BE2C (cell line): ENCODE measurements at places on chromosomes 13 and 19.

DNA sequence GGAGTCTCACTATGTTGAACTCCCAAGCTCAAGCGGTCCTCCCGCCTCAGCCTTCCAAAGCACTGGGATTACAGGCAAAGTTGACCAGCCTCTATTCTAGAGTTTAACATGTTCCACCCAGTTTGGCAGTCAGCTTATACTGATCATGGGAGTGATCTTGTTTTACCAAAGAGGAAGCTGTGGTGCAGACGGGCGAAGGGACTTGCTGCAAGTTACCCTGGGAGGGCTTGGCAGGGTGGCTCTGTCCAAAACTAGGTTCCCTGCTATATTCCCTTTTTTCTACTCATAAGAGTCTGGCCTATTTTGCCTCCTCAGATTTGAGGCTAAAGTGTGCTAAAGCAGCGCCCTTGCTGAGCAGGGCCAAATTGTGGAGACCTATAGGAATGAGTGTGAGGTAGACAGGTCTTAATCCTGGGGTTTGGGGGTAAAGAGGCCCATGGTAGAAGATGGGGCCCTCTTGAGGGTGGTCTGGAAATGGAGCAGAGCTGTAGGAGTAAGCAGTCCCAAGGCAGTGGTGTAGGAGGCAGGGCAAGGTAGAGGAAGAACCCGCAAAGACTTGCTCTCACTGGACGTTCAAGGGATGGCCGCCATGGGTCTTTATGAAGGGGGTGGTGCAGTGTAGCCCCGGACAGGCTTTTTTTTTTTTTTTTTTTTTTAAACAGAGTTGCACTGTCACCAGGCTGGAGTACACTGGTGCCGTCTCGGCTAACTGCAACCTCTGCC lies 3.3 kb downstream of the RPS19 start:
- no peak for DNase-seq

DNA sequence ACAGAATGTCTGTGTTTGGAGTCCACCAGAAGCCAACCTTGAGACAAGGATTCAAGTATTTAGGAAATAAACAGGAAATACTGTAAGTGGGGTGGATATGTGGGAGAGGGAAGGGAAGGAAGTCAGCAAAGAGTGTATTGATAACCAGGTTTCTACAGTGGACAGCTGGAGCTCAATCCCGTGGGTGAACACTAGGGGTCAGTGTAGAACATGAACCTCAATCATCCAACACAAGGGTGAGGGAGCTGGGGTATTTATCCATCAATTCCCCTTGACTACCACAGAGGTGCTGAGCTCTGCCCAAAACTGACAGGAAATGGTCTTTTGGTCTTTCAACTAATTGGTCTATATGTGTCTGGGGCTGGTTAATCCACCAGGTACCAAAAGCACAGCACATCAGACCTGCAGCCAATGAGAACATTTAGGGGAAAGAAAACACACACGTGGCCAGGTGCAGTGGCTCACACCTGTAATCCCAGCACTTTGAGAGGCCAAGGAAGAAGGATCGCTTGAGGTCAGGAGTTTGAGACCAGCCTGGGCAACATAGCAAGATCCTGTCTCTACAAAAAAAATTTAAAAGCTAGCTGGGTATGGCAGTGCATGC lies 5.6 kb upstream of the SYDE1 start:
- DNase-seq: peak; percentile 59

GRCh38 chr19:7534531-7535046 lies 928 bp upstream of the PNPLA6 start:
- peak; percentile 71 for DNase-seq

- DNase-seq: no peak
Measured at GRCh38 chr13:60118696-60119400, 44.9 kb downstream of the DIAPH3 start.

GRCh38 chr13:56706485-56706884 lies 434.2 kb upstream of the PRR20A start:
- DNase-seq: no peak

DNA sequence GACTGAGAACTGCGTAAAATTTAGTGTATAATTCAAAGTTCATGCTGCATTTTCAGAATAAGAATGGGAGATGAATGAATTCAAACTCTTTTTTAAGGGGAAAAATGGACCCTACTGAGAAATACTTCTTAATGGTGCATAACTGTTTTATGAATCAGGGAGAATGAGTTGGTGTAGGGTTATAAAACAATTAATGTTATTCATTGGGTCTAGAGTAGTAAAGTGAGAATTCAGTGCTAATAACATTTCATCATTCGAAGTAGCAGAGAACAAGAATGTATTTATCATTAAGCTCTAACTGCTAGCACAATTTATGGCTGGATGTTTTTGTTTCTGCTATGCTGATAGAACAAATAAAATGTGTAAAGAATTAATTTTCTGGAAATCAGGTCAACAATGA lies 310.2 kb downstream of the SLITRK5 start:
- no peak for DNase-seq

DNA sequence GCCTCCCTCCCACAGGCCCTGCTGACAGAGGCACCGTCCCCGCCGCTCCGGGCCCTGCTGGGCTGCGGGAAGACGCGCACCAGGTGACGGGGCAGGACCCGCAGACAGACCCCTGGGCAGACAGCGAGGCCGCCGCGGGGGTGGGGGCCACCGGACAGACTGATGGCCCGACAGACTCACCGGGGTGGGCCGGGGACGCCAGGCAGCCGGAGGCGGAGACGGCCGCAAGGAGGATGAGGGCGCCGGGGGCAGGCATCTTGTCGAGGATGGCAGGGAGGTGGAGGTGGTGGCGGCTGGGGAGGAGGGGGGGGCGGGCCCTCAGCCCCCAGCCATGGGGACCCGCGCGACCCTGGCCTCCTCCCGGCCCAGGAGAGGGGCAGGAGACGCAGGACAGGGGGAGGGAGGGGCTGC lies 309 bp downstream of the LMTK3 start:
- peak; percentile 32 for DNase-seq

GRCh38 chr13:25252225-25252624 lies 35.1 kb downstream of the MTMR6 start:
- no peak for DNase-seq

DNA sequence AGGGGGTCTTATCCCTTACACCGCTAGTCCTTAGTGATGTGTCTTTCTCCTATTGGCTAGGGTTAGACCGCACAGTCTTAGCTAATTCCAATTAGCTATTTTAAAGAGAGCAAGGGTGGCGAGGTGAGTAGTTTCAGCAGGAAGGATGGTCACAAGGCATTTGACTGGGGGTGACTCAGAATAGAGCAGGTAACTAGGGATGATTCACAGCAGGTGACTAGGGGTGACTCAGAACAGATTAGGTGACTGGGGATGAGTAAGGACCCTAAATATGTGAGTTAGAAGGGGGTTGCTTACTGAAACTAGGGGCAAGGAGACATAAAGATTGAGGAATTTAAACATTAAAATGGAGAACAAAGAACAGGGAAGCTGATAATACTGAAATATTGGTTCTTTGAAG lies 64.3 kb downstream of the ZNF66 start:
- DNase-seq: no peak

DNA sequence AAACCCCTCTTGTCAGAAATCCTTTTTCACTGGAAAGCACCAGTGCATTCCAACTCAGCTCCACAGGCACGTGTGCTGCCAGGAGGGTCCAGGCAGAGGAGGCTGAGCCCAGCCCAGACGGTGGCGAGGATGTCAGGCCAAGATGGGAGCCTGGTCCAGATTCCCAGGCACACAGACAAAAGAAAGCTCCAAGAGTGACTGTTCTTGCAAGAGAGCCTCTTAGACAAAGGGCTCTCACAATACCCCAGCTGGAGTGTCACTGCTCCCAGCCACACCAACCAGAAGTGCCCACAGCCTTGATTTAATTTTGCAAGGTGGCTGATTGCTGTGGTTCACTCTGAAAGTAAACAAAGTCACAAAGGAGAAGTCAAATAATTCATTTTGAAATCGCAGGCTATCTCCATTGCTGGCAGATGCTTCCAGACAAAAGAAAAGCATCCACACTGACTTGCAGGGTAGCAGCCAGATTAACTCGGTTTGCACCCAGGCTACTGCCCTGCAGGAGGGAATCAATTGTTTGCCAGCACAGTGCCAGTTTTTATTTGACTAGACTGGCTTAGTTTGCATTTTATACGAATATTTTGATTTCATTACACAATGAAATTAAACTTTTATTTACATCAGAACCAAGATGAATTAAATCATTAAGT lies 95.1 kb downstream of the RAB20 start:
- no peak for DNase-seq

- DNase-seq: no peak
Measured at GRCh38 chr13:97246596-97247158, 24.5 kb downstream of the MBNL2 start.

DNA sequence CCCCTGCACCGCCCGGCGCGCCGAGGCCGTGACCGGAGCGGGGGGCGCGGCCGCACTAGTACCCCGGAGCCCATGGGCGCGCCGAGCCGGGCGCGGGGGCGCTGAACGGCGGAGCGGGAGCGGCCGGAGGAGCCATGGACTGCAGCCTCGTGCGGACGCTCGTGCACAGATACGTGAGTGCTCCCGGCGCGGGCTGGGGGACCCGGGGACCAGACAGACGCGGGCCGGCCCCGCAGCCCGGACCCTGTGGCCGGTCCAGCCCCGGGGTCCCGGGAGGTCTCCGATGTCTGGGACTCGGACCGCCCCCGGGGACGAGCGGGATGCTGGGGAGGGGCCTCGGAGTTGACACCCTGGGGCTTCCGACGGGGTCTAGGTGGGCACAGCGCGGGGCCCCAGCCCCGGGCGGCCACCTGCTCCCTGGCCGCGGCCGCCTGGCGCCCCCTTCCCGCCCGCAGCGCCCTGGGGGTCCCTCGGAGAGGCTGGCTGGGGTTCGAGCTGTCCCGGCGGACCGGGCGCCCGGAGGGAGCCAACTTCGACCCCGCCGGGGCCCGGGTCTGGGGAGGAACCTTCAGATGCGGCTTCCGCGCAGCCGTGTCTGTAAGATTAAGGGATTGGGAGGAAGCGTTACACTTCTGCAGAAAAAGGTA lies 568 bp downstream of the ATP11A start:
- DNase-seq: no peak

DNA sequence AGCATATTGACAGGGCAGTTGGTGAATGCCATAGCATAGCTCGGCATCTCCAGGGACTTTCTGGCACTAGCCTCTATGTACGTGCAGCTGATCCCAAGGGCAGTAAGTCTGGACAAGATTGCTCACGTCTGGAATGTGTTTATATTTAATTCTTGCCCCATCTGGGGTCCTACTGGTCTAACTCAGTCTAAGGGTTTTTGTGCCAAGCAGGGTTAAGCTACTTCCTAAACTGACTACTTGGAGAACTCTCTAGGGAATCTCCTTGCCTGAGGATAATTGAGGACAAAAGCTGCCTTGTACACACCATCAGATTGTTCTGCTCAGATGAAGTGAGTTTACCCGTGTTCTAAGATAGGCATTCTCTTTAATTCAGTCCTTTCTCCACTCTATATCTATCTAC lies 358.1 kb downstream of the MYO16 start:
- no peak for DNase-seq

- no peak for DNase-seq
Measured at GRCh38 chr19:10299545-10300458, 9.8 kb downstream of the ZGLP1 start.

DNA sequence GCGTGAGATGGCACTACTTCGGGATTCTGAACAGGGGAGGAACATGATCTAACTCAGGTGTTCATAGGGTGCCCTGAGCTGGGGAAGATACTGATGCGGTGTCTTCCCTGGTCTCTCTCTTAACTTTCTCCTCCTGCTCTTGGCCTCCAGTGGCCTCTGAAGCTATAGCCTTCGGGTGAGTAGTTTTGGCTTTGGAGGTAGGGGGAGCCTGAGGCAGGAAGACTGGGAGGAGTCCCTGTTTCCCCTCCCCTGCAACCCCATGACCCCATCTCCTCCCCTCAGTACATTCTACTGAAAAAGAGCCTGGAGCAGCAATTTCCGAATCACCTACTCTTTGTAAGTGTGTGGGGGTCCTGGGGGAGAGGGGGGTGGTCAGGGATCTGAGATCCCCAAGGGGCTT lies 3.5 kb downstream of the SELENOV start:
- DNase-seq: no peak

- no peak for DNase-seq
Measured at GRCh38 chr13:34277936-34278335, 460.0 kb downstream of the RFC3 start.

- DNase-seq: no peak
Measured at GRCh38 chr19:3119693-3120380, 16.0 kb upstream of the GNA15 start.

DNA sequence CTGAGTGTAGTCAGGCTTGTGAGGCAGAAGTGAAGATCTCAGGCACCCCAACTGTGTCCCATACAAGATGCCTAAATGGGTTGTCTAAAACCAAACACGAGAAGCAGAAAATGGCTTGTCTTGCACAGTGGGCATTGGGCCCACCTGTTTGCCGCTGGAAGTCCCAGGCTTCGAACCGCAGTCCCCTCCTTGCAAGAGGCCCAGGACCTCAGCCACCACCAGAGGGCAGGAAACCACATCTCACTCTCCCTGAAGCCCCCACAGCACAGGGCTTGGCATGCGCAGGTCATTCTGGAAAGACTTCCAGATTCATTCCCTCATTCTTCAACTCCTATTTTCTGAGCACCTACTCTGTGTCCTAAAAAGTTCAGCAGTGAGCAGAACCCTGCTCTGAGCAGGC lies 973.7 kb downstream of the UQCRFS1 start:
- DNase-seq: no peak

- no peak for DNase-seq
Measured at GRCh38 chr19:10749435-10750384, 31.8 kb downstream of the DNM2 start.

GRCh38 chr19:41569481-41570150 lies 6.3 kb upstream of the CEACAM21 start:
- DNase-seq: no peak

DNA sequence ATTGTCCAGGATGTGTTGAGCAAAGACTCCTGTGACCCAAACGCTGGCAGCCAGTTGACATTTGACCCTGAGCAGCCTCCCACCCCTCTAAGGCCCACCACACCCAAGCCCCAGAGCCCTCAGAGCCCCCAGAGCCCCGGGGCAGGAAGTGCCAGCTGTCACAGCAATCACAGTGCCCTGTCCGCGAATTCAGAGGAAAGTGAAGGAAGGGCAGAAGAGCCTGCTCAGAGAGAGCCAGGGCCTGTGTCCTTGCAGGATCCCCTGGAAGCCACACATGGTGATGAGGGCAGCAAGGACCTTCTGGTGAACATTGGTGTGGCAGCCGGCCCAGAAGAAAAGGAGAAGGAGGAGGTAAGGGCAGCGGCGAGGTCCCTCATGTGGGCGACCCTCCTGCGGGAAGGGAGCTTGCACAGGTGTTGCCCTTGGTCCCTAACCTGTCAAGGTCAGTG lies 63.7 kb downstream of the SPATA13 start:
- no peak for DNase-seq

- no peak for DNase-seq
Measured at GRCh38 chr13:44107357-44108121, 227.8 kb downstream of the LACC1 start.
